Stimulated activated CD8-positive, alpha-beta memory T cell treated with anti-CD3 and anti-CD28 coated beads, Interleukin-7, amount 100 ng/mL, for 1 hour (primary cell): ENCODE measurements at places on chromosomes 13 and 19.

DNA sequence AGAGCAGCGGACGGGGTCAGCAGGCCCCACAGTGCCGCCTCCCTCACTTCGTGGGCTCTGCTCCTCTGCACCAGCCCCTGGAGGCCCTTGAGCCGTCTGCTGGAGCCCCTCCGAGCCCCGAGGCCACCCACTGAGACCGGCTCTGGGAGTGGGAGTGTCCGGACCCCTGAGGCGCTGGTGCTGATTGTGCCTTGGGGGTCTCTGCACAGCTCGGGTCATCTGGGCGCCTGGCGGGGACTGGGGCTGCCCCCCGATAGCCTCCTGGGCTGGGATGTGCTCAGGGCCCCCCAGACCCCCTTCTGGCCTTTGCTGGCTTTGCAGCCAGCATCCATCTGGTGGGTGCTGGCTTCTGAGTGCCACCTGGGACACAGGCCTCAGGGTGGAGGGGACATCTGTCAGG is 15.4 kb downstream of the CBARP start:
- DNase-seq: no peak

- no peak for DNase-seq
These were observed 121.8 kb upstream of the PCDH9 start for GRCh38 chr13:67351909-67352308.

DNA sequence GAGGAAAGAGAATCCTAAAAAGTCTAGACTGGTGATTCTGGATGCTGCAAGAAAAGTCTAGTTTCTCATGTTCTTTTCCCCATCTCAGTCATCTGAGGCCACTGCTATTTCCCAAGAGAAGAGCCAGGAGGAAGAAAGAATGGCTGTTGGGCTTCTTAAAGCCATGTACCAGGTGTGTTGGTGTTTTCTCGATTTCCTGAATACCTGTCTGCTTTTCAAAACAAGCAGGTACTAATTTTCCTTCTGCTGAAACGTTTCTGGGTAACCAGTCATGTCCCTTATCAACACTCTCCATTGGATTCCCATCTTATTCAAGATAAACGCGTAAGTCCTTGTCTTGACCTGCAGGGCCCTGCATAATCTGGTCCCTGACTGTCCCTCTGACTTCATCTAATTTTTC is 1.1 kb downstream of the ZNF570 start:
- no peak for DNase-seq

DNA sequence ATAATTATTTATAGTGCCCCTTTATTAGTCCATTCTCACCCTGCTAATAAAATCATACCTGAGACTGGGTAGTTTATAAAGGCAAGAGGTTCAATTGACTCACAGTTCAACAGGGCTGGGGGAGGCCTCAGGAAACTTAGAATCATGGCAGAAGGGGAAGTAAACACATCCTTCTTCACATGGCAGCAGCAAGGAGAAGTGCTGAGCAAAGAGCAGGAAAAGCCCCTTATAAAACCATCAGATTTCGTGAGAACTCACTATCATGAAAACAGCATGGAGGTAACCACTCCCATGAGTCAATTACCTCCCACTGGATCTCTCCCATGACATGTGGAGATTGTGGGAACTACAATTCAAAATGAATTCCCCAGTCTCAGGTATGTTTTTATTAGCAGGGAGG is 89.9 kb upstream of the STARD13 start:
- no peak for DNase-seq

DNA sequence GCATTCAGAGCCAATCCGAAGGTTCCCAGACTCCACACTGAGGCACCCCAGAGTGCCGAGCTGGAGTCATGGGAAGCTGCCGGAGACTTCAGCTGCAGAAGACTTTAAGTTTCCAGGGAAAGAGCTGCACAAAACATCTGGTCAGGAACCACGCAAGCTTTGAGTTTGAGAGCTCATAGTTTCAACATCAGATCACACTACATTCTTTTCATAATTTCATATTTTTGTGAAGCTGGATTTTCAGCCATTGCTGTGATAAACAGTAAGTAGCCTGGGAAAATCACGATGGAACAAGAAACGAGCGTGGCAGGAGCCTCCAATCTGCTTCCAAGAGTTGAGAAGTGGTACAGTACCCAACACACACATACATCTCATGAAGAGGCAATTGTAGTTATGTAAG is 25.5 kb upstream of the ATP12A start:
- no peak for DNase-seq

DNA sequence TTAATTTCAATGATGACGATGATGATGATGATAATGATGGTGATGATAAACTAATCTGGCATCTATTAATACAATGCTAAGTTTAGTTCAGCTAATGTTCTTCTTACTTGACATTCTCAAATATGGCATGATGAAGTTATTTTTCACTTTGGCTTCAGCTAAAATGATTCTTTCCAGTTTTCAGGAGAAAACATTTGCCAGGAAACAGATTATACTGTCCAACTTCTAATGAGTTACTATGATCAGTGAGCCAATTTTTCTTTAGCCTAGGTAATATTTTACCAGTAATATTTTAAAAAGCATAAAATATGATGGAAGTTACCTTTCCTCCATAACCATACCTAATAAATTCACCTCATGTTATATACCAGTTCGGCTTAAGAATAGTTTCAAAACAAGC is 245.7 kb upstream of the CSNK1A1L start:
- no peak for DNase-seq

DNA sequence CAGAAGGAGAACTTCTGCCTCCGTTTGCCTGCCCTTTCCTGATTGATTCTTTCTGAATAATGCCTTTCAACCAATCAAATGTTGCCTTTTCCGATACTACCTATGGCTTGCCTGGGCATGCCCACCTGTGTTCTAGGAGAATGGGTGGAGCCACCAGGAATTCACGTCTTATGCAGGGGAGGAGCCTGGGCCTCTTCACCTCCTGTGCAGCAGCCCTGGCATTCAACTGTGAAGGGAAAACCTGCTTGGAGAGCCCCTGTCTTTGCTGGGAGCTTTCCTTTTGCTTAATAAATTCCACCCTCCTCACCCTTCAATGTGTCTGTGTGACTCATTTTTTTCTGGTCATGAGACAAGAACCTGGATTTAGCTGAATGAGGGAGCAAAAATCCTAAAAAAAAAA is 730.7 kb downstream of the UQCRFS1 start:
- no peak for DNase-seq

DNA sequence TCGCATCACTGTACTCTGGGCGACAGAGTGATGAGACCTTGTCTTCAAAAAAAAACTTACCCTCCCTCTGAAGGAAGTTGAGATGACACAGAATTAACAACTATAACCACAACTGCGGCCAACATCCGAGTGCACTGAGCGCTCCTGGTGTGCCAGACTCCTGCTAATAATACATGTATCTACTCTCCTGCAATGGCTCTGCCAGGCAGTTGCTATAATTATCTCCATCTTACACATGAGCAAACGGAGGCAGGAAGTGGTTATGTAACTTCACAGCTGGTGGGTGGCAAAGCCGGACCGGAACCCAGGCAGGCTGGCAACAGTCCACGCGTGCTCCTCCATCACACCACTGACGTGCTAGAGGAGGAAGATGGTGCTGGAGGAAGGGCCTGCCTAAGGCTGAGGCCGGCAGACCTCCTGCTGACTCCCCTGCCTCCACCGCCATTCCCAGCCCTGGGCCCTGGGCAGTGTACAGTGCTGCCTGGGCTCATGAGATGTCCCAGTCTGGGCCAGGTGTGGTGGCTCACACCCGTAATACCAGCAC is 12.6 kb downstream of the XRCC1 start:
- DNase-seq: peak; percentile 55

- DNase-seq: no peak
These were observed 1.5 kb upstream of the GRWD1 start for GRCh38 chr19:48444129-48444935.

DNA sequence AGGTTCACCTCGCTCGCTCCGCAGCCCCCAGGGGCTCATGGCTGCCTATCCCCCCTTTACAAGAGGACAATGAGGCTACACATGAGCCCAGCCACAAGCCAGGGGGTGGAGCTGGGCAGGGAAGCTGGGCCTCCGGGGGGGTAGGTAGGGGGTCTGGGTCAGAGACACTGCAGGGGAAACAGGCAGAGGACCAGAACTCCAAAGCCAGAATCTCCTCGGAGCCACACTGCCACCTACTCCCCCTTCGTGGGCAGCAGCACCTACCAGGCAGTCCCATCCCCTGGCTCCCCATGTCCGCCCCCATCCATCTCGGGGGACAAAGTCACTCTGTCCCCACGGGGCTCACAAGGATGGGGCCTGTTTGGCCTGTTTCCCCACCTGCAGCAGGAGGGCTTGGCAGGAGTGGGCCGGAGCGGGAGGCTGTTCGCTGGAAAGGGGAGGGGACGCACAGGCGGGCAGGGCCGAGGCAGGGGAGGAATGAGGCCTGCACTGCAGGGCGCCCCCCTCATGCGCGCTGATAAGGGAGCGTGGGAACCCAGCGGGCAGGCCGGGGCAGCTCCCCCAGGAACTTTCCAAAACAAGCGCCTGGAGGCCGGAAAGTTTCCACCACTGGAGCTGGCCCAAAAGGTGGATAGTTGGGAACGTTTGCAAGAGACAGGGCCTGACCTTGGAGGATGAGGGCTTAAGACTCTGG is 545 bp upstream of the ISYNA1 start:
- DNase-seq: no peak
